ENCODE measurements at places on chromosomes 2 and 18.

- no peak for DNase-seq
These were observed 137.1 kb upstream of the CCDC68 start for GRCh38 chr18:55096263-55096951.

DNA sequence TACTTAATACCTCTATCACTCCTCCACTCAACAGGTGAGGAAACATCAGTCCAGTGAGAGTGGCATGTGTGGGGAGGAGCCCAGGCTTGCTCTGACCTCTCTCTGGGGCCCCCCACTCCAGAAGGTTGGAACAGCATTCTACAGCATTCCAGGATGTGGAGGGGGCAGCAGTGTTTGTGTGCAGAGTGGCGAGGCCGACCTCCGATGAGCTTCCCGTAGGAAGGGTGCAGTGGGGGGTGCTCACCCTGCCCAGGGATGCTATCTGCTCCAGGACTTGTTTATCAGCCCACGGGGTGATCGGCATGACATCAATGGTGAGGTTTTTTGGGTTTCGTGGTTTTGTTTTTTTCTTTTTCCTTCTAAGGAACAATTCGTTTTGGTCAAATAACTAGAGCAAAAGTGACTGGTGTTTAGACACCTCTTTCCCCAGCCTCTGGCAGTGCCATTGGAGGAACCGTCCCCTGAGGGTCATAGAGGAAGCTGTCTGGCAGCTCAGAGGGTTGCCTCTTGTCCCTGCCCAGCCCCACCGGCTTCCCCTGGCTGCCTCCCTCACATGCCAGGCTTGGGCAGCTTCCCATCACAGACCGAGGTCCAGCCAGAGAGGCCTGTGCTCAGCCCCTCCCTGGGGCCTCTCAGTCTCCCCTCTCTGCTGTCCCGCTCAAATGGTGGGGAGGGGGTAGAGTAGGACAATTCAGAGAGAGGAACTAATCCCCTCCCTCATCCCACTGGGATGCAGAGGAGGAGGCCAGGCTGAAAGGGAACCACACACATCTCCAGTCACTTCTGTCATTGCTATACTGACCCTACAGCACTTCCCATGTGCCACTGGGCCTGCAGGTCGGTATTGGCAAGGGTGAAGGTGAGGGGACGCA, 96.5 kb downstream of the ZFP36L2 start:
- peak; percentile 65 for DNase-seq

GRCh38 chr2:25251071-25251421, 82.7 kb upstream of the POMC start:
- DNase-seq: no peak

DNA sequence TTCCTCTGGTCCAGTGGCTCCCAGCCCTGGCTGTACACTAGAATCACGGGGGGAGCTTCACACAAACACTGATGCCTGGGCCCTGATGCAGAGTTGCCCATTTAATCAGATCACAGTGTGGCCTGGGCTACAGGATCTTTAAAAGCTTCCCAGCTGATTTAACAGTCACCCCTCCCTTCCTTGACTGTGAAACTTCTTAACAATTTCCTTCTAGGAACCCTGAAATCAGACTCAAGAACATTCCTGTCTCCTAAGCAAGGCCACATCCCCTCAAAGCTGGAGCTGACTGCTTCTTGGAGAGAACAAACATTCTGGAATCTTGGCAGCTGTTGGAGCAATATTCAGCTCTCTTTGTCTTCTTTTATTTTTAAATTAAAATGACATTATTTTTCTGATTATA, 88.7 kb downstream of the ADD2 start:
- no peak for DNase-seq

- no peak for DNase-seq
These were observed 114.4 kb upstream of the NOL4 start for GRCh38 chr18:34339155-34339554.

- DNase-seq: no peak
These were observed 85.4 kb downstream of the MAIP1 start for GRCh38 chr2:200040831-200041230.

- no peak for DNase-seq
These were observed 62.6 kb downstream of the SLC40A1 start for GRCh38 chr2:189517847-189518535.

DNA sequence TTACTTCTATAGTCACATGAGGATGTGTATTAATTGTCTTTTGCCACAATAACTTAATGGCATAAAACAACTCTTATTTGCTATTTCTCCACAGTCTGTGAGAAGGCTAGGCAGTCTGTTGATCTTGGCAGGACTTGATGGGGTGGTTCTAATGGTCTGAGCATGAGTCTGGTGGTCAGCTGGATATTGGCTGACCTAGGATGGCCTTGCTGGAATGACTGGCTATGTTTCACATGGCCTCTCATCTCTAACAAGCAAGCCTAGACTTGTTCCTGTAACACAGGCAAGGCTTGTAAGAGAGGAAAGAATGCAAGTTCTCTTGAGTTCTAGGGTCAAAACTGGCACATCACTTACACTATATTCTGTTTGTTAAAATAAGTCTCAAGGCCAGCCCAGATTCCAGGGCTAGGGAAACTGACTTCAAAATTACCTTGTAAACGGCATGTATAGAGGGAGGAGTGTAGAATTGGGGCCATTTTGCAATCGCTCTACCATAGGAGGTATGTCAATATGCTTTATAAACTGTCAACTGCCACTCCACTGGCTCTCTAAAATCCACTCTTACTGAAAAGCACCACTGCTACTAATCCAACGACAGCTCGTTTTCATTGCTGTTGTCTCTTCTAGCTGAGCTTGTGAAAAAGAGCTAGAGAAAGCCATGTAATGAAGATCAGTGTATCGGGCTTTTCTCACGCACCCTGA, 325.0 kb upstream of the PKDCC start:
- no peak for DNase-seq

GRCh38 chr2:179692610-179693009, 168.8 kb downstream of the ZNF385B start:
- no peak for DNase-seq

DNA sequence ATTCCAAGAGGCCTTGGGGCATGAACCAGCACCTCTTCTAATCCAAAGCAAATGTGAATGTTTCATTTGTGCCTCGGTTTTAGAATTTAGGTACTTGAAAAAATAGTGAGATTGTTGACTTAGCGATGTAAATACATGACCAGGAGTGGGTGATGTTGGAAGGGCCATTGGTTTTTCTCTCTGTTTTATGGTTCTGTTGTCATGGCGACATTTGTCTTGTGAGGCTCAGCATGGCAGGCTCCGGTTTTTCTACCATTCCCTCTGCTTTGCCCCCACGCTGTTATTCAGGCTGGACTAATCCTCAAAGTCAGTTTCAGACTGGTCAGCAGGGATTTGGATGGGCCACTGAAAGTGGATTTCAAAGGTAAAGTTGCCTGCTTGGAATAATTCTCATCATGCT, 255.4 kb downstream of the ALPK2 start:
- no peak for DNase-seq

- DNase-seq: no peak
These were observed 254.3 kb downstream of the BCL11A start for GRCh38 chr2:60299179-60299578.

DNA sequence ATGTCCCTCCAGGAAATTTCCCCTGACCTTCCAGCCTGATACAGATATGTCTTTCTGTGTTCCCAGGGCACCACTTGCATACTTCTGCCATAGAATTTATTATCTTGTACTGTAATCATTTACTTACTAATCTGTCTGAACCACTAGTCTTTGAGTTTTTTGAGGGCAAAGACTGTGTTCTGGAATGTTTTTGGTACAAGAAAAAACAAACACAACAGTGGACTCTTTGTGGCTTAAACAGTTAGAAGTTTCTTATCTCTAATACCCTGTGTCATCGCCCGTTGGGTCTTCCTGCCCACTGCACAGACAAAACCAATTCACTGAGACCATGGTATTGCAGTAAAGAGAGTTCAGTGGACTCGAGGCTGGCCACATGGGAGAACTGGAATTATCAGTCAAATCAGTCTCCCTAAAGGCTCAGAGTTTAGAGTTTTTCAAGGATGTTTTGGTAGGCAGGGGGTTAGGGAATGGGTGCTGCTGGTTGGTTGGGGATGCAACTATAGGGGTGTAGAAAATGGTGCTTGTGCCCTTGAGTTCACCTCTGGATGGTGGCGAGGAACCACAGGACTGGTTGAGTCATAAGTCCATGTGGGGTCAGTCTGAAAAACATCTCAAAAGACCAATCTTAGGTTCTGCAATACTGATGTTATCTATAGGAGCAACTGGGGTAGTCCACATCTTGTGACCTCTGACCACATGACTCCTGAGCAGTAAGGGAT, 20.3 kb downstream of the RALB start:
- peak; percentile 78 for DNase-seq

- DNase-seq: no peak
These were observed 569.8 kb downstream of the ARHGAP15 start for GRCh38 chr2:143698888-143699570.

DNA sequence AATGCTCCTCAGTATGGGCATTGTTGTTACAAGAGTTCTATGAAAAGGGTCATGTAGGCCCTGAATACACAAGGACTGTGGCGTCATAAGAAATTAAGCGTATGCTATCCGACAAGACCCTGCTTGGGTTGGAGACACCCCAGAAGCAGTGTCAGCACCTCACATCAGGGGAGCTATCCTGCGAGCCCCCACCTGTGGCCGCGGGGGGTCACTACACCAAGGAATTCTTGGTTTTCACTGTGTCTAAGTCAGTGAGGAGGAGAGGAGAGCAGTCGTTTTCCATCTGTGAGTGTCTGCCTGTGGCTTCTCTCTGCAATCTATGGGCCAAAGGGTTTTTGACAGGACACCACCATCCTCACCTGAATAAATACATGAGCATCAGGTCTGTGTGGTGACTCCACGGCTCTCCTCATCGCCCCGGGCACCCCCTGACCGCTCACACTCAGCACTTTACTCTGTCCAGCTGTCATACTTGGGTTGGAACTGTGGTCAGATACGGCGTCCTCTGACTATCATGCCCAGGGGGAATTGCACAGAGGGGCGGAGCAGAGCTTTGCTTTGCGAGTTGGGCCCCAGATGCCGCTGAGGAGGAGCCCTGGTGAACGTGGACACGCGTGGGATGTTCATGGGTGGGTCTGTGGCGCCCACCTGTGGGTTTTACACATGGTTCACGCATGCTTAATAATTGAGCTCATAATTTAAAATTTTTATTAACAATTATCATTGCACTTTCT, 235.5 kb downstream of the MYT1L start:
- no peak for DNase-seq

- DNase-seq: no peak
These were observed 38.6 kb downstream of the SNED1 start for GRCh38 chr2:241036964-241037421.

DNA sequence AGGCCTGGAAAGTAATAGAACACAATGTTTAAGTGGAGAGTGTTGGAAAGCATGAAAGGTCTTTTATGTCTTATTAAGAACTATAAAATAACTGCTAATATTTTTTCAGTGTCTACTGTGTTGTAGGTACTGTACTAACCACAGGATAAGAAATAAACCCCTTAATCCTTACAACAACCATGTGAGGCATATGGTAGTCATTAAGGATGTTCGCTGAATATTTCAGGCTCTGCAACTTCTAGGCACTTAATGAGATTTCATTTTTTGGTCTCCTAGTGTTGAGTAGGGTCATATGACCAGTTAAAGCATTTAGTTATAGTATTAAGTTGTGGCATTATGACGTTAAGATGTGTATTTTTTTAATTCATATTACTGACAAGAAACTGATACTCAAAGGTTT, 346.6 kb upstream of the KCNH7 start:
- no peak for DNase-seq

DNA sequence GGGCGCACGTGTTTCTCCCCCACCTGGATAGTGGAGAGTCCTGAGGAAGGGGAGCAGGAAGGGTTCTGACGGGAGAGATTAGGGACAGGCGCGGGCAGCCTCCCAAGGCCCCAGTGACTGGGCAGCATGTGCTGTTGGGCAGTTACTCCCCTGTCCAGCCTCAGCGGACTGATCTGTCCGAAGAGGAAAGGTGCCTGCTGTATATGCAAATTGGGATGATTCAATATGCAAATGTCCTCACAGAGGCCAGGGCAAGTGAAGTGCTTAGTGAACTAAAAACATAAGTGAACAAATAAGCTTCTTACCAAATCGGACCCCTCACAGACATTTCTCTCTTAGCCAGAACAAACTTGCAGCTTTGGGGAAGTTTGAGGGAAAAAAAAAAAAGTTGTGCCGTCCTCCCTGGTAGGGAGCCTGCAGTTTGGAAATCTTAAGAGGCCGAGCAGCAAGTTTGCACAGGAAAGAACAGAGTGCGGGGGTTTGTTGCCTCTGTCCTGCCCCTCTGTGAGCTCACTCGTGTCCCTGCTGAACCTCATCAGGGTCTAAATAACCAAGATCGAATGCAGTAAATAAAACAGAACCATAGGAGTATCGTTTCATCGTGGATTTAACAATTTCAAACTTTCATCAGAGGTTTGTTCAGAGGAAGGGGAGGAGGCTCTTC, 141.4 kb downstream of the KCTD1 start:
- no peak for DNase-seq

- no peak for DNase-seq
These were observed 38.4 kb downstream of the SPC25 start for GRCh38 chr2:168851674-168852320.

GRCh38 chr2:72014831-72015230, 132.8 kb downstream of the CYP26B1 start:
- no peak for DNase-seq

GRCh38 chr2:102773149-102773705, 11.4 kb downstream of the TMEM182 start:
- no peak for DNase-seq

GRCh38 chr2:60488291-60488690, 65.2 kb downstream of the BCL11A start:
- peak; percentile 27 for DNase-seq

DNA sequence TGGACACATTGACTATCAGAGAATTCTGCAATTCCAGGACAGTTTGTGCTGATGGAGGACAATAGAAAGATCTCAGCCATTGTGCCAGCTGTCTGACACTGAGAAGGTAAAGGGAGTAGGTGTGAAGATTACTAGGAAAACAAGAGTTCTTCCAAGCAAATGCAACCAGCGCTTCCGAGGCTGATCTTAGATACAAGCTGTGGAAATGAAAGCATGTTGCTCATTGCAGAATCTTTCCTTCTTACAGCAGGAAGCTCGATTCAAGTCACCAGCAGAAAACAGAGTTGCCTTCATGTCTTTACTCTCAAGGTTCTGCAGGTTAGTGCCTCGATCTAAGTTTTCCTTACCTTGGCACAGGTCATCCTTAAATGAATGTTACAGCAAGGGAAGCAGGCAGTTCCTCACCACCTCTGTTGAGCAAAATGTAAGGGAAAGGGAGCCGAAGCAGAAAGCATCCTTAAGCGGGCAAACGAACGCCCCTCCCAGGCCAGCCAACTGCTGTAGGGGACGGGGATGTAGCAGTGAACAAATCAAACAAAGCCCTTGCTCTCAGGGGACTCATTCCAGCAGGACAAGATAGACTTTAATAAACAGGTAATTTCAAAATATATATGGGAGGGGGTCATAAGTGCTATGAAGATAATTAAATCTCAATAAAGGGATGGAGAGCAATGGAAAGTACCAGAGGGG, 54.3 kb downstream of the MARCHF4 start:
- no peak for DNase-seq
